ENCODE measurements at places on chromosomes 1 and 21. TPM values are rescaled to one million over a fixed set of nuclear protein-coding genes. Genes with fewer than 3 reads are reported as not detected.

Gene SLAMF9
- polyA plus RNA-seq = not detected

Gene TSPAN2
- polyA plus RNA-seq = 3.5 TPM

Gene KCNJ10
- 0.02 TPM for polyA plus RNA-seq

Gene SAMSN1
- polyA plus RNA-seq = 4.3 TPM

Gene C1orf74
- polyA plus RNA-seq = 0.62 TPM

Gene NTNG1
- 0.53 TPM for polyA plus RNA-seq

Gene CEP170
- 16.4 TPM for polyA plus RNA-seq

Gene LRP8
- polyA plus RNA-seq = 8.9 TPM

Gene S1PR1
- polyA plus RNA-seq = 25.8 TPM

Gene WLS
- 303 TPM for polyA plus RNA-seq

Gene CD247
- polyA plus RNA-seq = 3.3 TPM

Gene TRIM58
- polyA plus RNA-seq = 0.35 TPM
